ENCODE measurements at places on chromosomes 2 and 18.

DNA sequence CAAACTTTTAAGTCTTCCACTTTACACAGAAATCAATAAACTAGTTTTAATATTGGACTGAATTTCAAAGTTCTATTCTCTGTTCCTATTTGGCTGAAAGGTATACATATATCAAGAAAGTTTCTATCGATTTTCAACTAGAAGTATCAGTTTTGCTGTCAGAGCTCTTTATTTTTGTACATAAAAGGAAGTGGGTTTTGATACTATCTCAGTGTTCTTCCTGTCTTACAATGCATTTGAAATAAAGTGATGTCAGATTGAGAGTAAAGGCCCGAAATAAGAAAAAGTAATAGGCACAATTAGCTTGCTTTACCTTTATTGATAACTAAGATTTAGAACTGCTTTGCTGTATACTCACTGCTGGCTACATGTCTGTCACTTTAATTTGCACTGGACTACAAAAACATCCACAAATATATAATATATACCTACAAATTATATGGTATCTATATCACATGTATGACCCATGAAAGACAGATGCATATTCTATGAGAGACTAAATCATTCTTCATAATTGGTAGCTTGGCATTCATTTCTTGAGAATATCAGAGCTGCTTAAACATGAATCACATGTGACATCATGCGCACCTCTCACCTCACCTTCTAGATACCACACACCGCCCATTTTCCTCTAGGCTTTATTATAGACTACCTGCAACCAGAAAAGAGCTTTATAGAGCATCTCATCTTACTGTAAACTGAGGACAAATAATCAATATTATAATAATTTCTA is 83.6 kb downstream of the ASXL2 start:
- no peak for DNase-seq

- DNase-seq = peak; percentile 88
These were observed at the start of gene MRO for GRCh38 chr18:50819728-50820378. Gene MRO, minus strand, starts transcription at chr18:50820016. Its CDS starts 10,616 bp downstream, at chr18:50809400.

DNA sequence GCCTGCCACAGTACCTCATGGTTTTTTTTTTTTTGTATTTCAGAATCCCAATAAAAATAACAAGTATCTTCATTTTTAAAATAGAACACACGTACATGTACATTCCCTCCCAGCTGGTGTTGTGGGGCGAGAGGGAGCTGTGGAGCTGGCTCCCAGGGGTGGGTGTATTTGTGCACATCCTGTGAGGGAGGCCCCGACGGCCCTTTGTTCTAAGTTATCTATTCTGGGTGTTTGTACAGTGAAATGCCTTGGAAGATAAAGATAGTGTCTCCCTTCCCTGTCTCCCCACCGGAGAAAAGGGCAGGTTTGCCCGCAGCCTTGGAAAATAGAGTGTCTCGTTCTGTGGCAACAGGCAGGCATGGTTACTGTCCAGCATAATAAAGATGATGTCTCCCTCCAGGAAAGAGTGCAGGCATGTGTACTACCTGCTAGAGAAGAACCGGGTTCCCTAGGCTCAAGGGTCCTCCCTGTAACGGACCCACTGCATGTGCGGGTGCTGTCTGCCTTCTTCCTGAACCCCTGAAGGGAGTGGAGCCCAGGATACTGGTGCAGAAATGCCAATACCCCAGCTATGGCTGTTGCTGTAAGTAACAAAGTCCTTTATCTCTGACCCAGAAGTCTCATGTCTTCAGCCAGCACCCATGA is 12.1 kb upstream of the ALLC start:
- DNase-seq = no peak

- DNase-seq = no peak
These were observed 42.6 kb upstream of the CHST9 start for GRCh38 chr18:27227721-27228120.

- no peak for DNase-seq
These were observed 112.2 kb downstream of the ZFP36L2 start for GRCh38 chr2:43114210-43114609.

DNA sequence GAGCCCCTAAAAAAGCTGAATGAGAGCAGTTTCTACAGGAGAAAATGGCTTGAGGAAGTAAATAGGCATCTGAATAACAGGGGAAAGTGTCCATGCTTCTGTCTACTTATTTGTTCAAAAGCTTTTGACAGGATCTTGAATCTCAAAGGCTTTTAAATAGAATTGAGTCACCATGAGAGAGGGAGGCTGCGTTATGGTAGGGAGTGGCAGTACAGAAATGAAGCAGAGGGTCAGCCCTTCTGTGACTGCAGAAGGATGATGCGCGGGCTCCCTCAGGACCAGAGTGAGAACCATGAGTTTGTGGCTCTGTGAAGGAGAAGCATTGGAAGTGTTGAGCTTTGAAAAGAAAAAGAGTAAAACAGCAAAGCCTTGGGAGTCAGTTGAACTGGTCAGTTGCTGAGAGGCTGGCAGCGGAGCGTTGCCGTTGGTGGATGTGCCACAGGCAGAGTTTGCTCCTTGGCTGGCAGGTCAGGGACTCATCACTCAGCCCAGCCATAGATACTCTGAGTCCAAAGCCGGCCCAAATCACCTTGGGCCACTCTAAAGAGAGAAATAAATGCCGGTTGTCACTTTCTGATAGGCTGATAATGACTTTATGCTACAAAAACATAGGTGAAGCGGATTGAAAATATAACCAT is 17.4 kb downstream of the COPS7B start:
- DNase-seq = no peak

- no peak for DNase-seq
These were observed 3.6 kb downstream of the CNOT11 start for GRCh38 chr2:101256316-101256715.

DNA sequence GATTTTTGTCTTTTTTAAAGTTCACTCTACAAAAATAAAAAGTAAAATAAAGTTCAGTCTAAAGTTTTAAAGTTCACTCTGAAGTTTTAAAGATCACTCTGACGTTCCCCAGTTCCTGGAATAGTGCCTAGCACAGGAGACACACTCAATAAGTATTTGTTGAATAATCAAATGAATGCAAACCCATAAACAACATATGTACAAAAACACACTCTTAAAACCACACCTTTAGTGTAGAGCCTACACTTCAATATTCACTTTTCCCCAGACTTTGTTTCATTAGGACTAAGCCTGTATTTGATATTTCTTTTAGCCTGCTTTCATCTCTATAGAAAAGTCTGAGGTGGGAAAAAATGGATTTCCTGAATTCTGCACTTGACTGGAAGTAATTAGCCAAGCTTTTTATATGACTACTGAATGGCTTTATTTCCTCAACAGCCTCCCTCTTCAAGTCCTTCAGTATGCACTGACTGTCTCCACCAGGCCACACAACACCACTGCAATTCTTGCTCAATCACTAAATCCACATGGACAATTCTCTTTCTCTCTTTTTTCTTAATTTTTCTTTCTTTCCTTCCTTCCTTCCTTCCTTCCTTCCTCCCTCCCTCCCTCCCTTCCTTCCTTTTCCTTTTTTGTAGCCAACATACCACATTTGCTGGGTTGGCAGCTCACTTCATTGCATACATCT is 104.6 kb downstream of the SS18 start:
- no peak for DNase-seq

- DNase-seq = no peak
These were observed 27.1 kb downstream of the RALB start for GRCh38 chr2:120279708-120280107.

DNA sequence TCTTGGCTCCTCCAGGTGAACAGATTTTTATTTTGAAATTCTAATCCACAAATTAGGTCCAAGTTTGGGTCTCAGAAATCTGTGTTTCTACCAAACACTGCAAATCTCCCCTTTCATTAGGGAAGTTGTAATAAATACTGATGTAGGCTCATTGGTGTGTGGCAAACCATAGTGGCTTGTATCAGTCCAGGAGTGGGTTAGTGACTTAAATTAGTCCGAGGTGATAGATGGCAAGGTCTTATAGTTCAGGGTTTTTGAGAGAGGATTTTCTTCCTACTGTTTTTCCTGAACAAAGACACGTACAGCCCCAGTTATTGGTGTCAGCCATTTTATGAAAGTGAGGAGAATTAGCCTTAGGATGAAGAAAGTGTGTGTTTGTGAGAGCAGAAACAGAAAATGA is 74.6 kb downstream of the RPRM start:
- DNase-seq = no peak

GRCh38 chr2:2275451-2275850 is 55.6 kb downstream of the MYT1L start:
- DNase-seq = no peak

GRCh38 chr2:161992531-161992930 is 81.5 kb downstream of the DPP4 start:
- no peak for DNase-seq

- DNase-seq = no peak
These were observed 221.6 kb downstream of the NR4A2 start for GRCh38 chr2:156110890-156111289.

- DNase-seq = no peak
These were observed 64.5 kb downstream of the RRM2 start for GRCh38 chr2:10186868-10187535.

DNA sequence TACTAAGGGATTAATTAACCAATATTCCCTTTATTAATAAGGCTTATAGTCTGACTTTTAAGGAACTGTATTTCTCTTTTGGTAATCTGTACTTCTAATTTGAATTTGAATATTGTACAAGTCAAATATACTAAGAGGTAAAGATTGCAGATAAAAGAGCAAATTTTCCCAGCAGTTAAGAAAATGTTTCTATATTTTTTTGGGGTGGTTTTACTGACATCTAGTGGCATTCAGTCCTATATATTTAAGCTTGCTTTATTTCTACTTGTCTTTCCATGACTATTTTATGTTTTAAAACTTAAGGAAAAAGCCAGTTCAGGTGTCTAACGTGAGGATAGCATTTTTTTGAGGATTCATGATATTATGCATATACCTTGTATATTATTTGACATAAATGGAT is 41.6 kb downstream of the TDRD15 start:
- DNase-seq = no peak

GRCh38 chr2:198657512-198658121 is 800.1 kb downstream of the SATB2 start:
- DNase-seq = no peak

DNA sequence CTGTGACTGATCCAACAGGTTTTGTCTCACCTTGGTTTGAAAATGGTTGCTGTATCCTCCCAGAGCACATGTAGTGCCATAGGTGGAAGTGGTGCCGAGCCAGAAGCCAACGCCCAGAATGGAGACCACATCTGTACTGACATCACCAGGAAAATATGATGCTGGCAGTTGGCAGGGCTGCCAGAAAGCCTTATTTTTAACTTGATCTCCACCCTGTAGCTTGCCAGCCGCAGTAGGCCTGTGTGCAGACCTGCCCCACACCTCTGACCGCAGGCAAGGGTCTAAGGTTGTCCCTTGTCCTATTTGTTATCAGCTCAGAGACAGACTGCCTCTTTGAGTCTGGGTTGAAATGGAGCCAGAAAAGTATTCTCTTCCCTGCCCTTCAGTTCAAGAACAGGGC is 123.5 kb upstream of the EML6 start:
- DNase-seq = no peak

DNA sequence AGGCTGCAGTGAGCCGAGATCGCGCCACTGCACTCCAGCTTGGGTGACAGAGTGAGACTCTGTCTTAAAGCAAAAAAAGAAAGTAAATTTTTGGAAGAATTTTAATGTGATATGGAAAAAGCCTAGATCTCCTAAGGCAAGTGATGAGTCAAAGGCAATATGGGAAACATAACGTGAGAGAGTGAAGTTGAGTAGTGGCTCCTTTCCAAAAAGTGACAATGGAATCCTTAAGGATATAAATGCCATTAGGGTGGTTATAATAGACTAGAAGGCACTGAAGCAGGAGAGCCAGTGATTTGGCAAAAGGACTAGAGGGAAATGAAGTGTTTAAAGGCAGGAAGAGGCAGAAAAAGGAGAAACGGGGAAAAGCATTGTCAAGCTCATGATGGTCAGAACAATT is 25.6 kb downstream of the ARHGAP28 start:
- no peak for DNase-seq

DNA sequence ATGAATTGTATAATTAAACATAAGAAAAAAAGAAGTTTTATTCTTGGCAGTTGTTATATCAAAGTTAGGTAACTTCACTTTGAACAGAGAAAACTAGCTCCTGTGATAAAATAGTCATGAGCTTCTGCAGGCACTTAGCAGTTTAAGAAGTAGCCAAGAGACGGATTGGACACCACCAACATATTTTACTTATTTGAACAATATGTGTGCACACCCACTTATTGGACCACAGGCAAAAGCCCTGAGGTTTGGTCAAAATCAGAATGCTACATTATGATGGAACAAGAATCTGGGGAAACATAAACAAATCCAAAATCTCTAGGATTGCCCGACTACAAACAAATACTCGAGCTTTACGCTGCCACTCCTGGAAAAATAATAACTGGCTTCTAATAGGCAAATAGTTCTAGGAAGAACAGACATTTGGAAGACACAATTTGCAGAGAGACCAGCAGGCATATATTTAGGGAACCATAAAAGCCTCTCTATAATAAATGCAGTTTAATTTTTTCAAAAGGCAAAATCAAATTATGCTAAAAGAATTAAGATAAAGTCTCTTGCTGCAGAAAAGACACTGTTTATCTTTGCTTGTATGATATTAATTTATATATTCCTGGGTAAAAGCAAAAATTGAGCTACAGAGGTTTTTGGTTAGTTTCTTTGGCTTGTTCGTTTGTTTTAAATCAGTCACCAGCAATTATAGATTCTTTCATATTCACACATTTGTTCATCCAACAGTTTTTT is 117.9 kb downstream of the CDC42EP3 start:
- no peak for DNase-seq

- DNase-seq = no peak
These were observed 2.7 kb upstream of the COL3A1 start for GRCh38 chr2:188971432-188971861.

DNA sequence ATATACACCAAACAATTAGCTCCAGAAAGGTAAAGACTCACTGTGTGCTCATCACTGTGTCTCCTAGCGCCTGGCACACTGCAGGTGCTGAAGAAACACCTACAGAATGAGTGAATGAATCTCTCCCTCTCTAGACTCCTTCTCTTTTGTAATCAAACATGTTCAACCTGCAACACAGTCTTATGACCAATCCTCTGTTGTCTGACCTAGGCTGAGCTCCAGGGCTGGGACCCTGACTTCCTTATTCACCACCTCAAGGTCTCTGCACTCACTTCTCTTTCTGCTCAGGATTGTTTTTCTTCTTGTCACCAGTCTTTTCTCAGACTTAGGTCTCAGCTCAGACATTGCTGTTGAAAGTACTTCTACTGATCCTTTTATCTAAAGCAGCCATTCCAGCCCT is 9.8 kb downstream of the CKAP2L start:
- no peak for DNase-seq

DNA sequence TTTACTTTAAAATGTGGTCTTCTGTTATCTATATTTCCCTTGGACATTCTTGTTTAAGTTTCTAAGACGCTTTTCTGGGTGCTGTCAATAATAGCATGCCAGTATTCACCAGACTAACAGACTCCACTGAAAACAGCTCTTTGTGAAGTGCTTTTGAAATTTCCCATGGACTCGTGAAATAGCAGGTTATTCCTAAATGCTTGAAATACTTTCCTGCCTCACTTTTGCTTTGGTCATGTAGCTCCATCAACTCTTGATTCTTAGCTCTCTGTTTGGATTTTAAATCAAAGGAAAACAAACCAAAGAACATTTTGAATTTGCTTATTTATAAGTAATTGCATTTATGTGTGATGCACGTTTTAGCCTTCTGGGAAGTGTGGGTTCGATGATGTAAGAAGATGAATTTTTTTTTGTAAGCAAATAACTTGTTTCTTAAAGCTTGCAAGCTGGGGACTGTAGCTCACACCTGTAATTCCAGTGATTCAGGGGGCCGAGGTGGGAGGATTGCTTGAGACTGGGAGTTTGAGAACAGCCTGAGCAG is 147.8 kb downstream of the WDSUB1 start:
- DNase-seq = no peak

- no peak for DNase-seq
These were observed 124.8 kb downstream of the KLHL29 start for GRCh38 chr2:23509596-23510292.

Data from hindlimb muscle (tissue), 1 donor.